Fibroblast of villous mesenchyme (primary cell): ENCODE measurements at places on chromosomes 3 and 15. TPM values are rescaled to one million over a fixed set of nuclear protein-coding genes. Genes with fewer than 3 reads are reported as not detected.

- DNase-seq: no peak
Observed at GRCh38 chr3:197183582-197183981, 114.8 kb downstream of the DLG1 start.

AADACL2 gene
- not detected in 2 replicates for total RNA-seq

DNA sequence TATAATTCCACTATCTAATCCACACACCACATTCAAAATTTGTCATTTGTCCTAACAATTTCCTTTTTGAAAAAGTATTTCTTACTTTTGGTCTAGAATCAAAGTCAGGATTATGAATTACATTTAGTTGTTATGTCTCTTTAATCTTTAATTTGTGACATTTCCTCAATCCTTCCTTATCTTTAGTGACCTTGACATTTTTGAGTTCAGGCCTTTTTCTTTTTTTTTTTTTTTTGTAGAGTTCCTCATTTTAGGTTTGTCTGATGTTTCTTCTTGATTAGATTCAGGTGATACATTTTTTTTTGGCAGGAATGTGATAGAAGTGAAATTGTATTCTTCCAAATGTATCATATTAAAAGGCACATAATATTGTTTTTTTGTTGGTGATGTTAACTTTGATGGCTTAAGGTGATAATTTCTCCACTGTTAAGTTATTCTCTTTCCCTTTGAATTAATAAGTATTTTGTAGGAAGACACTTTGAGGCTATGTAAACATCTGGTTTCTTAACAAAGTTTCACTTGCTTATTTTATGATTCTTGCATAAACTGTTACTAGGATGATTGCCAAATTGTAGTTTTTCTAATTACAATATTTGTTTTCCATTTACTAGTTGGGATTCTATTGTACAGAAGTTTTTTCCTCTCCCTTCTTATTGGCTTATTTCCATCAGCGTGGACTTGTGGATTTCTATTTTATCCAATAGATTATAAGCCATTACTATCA lies 16.3 kb downstream of the SLC35G2 start:
- DNase-seq: peak; percentile 53

PLSCR5 gene
- not detected in 2 replicates for total RNA-seq

- DNase-seq: no peak
Observed at GRCh38 chr3:171845481-171846284, 2.5 kb downstream of the TMEM212 start.

PLA2G4D gene
- total RNA-seq: not detected in 2 replicates
